ENCODE measurements at places on chromosomes 1 and 21.

- no peak for DNase-seq
These were observed 339.2 kb downstream of the DPYD start for GRCh38 chr1:97581614-97582051.

DNA sequence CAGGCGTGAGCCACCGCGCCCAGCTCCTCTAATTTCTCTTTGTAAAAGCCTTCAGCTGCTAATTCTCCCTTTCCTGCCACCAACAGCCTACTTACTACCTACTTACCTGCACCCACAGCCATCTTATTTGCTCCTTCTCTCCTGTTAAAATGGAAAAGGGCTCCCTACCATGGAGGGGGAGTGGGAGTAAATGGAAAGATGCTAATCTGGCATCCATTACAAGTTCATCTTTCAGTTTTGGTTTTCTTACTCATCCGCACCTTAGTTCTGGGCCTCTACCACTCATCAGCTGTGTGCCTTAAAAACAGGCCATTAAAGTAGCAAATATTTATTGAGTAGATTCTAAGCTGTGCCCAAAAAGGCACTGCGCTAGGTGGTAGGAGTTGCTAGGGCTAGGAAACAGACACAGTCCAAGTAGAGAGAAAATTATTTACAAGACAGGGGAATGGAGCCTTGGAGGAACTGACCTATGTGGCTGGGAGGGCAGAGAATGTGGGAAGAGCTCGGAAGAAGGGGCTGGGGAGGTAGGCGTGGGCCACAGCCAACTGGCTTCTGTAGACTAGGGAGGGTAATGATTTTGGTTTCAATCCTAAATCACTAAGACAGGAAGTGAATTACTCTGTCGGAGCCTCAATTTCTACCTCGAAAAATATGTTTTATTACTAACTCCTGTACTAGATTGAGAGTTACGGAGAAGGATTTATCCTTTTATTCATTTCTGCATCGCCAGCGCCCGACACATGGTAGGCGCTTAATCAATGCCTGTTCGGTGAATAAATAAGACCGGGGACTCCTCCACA, 685 bp upstream of the DDI2 start:
- no peak for DNase-seq

DNA sequence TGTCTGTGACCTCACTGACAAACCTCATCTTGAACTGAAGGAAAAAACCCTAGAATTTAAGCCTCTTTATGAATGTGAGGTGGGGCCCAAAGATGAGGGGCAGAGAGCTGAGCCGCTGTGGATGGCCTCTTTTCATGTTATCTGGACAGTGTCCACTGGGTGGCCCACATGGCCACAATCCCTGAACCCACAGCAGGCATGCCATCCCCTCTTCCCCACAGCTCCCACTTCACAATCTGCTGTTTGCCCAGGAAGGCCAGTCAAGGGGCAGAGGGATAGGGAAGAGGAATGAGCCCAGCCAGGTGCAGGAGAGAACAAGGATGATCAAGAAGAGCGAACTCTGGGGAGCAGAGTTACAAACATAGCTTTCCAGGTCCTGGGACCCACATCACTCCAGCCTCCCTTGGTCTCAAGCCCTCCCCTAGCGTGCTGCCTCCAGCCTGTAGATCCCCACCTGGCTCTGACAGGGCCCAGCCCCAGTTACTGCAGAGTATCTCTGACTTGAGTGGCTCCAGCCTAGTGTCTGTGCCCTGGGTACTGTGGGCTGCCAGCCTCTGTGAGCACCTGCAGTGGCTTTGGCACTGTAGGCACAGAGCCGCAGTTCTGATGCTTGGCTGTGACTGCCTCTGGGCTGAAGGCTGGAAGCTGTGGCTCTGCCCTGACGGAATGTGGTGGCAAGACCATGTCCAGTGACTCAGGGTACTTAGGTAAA, 1.9 kb upstream of the SLFNL1 start:
- DNase-seq: no peak

DNA sequence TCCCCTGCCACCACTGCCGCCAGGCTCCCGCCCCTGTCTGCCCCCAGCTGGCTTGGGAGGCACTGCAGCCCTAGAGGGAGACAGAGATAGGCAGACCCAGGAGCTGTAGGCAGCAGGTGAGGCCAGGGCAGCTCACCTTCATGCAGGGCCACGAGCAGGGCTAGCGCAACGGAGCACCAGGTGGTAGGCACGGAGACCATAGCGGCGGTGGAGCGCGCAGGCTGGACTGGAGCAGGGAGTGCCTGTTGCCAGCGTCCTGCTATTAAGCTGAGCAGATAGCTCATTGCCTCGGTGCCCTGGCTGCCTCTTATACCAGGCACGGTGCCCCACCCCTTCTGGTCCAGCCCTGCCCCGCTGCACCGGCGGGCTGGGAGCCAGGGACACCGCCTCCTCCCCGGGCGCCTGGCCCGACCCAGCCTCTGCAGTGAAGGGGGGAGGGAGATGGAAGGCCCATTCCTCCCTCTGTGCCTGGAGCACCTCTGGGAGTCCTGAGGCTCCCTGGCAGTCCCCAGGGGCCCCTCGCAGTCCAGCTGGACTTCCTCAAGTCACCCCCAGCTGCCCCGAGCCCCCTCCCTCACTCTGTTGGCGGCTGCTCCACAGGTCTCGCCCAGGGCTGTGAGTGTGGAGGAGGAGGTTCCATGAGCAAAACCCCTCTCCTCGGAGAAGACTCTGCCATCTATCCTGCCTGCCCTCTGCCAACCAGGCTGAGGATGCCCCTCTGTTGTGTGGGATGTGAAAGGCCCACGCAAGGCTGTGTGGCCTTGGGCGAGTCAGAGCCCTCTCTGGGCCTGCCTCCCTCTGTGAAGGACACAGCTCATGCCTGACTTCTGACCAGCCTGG, at the start of gene EDN2:
TSS of gene EDN2 (minus strand) at position 282 of the 840 bp plus-strand sequence. CDS start at position 200, 82 bp downstream.
- DNase-seq: no peak

DNA sequence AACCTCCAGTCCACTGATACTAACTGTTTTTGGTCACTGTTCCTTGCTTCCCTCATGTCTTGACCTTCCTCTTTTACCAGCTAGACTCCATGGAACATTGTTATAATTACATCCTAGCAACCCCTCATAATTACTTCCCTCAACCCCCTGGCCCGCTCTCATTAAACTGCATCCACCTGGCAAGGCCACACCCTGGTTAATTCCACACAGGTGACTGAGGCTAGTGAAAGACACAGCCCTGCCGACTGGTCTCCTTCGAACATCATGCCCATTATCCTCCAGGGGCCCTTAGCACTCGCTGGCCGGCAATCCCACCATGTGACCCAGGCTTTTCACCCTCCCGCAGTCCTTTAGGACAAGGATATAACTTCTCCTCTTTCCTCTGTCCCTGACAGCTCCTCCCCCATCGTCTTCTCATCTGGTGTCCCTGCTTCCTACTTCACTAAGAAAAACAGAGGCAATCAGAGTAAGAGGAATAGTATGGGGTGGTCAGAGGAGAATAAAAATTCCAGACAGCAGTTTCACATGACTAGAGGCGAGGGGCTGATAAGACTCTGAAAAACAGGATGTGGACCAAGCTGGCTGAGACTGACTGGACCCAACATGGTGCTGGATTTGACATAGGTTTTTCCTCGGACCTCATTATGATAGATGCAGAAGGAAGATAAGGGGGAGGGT, 8.8 kb upstream of the TENT5B start:
- no peak for DNase-seq

DNA sequence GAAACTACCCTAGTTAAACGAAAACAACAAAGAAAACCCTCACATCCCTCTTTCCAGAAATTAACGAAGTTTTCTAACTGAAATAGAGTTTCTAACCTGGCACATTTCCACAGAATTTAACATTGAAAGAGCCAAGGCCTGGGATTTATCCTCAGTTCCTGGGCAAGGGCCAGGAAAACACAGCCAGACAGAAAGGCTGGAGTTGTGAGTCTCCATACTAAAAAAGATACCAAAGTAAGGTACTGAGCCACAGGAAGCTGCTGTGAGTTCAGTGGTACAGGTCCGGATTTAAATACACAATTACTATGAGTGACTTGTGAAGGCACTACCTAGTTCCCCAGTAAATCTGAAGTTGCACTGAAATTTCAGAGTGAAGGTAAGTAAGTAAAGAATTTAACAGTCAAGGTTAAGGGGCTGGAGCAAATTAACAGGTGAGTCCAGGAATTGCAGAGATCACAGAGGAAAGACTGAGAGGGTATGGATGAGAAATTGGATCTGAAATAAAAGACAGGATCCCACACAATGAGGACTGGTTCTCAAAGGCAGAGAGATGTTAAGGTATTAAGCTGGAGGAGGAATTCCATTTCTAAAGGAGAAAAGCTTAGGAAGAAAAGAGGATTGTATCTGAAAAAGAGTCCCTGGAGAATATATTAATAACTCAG, 905 bp downstream of the LIX1L start:
- DNase-seq: peak; percentile 43

DNA sequence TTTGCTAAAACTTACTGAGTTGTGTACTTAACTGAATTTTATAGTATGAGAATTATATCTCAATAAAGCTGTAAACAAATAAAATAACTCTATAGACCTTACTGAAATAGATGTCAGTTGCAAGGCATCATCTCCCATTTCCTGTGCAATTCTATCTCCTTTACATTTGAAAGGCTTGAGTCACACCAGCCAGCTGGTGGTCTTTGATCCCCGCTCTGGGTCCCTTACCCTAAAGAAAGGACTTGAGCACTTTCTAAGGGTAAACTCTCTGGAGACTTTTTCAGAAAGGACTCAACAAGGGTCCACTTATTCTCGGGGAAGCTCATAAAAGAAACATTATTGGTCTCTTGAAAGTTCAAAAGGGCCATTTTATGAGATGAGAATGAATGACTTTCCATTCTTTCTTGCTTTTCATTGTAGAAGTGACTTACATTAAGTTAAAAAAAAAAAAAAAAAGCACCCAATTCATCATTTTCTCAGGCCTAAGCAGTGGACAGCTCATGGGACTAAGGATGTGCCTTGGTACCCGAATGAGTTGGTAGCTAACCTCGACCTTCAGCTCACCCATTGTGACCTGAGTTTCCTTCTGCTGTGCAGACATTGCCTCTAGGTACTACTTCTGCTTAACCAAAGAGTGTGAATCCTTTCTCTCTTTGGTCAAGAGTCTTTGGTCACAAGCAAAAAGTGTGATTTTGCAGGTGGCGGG, 147.0 kb upstream of the COA6 start:
- no peak for DNase-seq

DNA sequence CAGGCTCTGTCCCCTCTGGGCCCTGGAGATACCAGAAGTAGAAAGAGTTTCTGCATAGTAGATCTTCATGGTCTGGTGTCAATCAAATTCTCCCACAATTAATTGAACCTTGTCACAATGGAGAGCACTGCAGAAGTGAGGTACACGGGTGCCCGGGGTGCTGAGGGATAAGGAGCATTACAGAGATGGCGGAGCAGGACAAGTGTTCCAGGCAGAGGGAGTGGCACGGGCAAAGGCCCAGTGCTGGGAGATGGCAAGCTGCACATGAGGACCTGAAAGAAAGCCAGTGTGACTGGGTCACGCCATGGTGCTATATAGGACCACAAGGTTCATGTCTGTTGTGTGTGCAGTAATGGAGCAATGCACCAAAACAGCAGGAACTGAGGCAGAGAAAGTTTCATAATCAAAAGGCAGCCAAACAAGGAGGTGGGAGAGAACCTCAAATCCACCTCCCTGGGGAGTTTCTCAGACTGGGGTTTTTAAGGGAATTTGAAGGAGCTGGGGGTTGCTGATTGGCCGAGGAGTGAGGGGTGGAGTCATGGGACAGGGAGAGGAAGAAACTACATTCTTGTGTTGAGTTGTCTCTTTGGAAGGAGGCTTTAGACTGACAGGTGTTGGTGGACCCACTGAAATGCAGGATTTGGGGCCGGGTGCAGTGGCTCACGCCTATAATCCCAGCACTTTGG, 27.7 kb downstream of the ACOT11 start:
- DNase-seq: no peak

- DNase-seq: peak; percentile 84
These were observed 534 bp downstream of the C1orf56 start for GRCh38 chr1:151047925-151048644.

DNA sequence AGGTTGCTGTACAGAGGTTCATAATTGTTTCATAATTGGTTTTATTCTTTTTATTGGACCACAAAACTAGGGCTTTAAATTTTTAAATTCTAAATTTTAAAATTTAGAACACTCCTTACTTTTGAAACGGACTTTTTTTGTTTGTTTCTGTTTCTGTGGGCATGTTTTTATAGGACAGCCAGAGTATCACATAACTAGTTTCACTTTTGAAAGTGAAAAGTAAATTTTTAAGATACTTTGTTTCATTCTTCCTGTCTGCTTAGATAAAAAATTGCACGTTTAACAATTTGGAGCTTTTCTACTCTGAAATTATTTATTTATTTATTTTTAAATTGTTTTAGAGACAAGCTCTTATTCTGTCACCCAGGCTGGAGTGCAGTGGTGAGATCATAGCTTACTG, 29.7 kb downstream of the MDM4 start:
- DNase-seq: no peak

- no peak for DNase-seq
These were observed 39.1 kb upstream of the PRSS38 start for GRCh38 chr1:227776331-227776771.

DNA sequence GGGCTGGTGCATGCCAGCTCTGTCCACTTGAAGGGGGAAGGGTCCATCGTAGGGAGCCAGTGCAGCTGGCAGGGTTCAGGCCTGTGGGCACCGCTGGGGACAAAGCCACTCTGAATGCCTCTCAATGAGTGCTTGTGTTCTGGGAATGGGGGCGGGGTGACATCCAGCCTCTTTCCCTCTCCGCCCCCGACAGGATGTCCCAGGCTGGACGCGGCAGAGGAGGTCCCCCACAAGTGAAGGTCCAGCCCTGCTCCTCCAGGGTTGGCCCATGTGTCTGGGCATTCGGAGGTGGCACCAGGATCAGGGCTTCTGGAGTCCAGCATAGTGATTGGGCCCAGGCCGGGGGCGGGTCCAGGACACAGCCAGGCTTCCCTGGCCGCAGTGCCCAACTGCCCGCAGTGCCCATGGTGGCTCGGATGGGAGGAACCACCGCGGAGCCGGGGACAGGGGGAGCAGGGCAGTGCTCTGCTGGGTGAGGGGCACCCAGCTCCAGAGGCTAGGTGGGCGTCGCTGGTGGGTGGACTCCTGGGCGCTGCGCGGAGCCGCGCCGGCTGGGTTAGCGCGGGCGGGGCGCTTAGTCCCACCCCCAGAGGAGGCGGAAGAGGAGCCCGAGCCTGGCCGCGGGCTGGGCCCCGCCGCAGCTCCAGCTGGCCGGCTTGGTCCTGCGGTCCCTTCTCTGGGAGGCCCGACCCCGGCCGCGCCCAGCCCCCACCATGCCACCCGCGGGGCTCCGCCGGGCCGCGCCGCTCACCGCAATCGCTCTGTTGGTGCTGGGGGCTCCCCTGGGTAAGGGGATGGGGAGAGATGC, at the start of gene SHISA4:
TSS of gene SHISA4 (plus strand) at position 617 of the 808 bp plus-strand sequence. CDS start at position 714, 97 bp downstream.
- no peak for DNase-seq

- DNase-seq: no peak
These were observed 210.4 kb downstream of the USH2A start for GRCh38 chr1:216212826-216213225.

GRCh38 chr1:159845751-159846629, 16.5 kb downstream of the VSIG8 start:
- no peak for DNase-seq

- DNase-seq: peak; percentile 31
These were observed 26.0 kb downstream of the VAMP4 start for GRCh38 chr1:171715813-171716251.
